NCI-H1092 (cell line): ENCODE measurements at places on chromosomes 6 and 20.
A peak's percentile ranks its signal among the peaks of the same experiment; 100 is the strongest.

DNA sequence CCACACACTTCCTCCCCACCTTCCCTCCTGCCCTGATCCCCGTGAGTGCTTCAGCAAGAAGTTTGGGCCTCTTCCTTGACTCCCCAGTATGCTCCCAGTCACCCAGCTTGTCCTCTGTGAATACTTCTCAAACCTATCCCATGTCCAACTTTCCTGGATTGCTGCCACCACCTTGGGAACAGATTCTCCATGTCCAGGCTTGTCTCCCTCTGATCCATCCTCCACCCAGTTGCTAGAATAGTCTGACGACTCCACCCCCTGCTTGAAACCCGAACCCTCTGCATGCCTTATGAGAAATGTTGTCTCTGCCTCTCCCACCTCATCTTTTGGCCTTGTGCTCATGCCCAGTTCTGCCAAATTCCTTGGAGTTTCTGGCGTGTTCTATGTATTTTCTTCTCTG, 108.0 kb downstream of the PPP1R14C start:
- DNase-seq: no peak

DNA sequence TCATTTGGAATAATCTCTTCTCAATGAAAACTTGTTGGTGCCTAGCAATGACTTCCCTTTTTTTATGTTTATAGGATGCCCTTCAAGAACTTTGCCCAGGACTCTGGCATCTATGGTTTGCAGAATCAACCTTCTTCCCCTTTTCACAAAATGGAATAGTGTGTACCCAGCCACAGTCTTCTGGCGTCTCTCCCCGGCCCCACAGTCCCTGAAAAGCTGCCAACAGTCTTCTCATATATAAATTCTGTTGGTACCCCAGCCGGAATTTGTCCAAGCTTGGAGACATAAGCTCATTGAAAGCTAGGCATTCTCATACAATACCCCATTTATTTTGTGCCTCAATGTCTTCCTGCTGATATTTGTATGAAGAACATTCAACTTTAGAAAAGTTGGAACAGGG, 26.4 kb upstream of the MCM3 start:
- no peak for DNase-seq

DNA sequence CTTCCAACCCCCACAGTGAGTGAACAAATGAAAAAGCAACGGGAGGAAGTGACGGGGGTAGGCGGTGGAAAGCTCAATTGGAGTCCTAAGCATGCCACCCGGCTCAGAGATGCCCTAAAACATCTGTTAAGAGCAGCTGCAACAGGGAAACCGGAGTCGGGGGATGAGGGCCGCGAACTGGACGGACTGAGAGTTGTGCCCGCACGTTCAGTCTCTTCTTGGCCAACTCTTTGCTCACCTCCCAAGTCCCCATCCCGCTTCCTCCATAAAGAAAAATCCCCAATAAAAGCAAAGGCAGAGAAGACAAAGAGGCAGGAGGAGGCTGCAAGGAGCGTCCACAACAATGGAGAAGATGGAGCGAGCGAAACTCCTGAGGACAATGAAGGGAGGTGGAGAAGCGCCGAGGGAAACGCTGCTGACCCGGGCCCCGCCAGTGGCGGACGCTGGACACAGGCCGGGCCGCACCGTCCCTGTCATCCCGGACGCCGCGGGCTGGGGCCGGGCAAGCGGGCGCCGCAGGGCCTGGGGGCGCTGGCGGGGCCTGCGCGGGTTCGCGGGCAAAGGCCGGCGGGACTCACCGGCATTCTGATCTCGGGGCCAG, 600 bp downstream of the SEC63 start:
- DNase-seq: peak; percentile 7

DNA sequence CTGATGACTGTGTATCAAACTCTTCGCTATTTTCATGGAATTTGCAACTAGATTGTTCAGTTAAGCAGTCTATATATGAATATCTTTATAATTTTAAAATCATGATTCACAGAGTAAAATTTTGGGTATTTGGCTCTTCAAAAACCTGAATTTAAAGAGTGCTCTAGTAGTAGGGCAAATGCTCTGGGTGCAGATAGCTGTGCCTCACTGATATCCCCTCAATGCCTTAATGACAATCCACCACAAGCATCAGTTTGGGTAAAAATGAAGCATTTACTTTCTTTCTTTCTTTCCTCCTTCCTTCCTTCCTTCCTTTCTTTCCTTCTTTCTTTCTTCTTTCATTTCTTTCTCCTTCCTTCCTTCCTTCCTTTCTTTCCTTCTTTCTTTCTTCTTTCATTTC, 239.7 kb downstream of the ADGRB3 start:
- no peak for DNase-seq

DNA sequence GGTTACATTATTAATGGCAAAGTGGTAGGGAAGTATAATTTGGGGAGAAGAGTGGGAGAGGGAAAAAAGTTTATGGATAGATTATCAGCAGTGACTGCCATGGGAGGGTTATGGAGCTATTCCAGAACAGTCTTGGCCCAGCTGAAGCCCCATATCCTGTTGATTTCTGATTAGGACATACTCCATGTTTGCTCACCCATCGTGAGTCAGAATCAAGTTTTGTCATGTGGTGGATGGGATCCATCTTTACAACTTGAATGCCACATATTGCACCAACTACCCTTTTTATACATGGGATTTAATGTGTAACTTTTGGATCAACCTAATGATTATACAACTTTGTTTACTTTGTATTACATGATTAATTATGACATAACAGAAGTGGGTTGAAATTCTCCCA, 217.0 kb downstream of the HAO1 start:
- no peak for DNase-seq

DNA sequence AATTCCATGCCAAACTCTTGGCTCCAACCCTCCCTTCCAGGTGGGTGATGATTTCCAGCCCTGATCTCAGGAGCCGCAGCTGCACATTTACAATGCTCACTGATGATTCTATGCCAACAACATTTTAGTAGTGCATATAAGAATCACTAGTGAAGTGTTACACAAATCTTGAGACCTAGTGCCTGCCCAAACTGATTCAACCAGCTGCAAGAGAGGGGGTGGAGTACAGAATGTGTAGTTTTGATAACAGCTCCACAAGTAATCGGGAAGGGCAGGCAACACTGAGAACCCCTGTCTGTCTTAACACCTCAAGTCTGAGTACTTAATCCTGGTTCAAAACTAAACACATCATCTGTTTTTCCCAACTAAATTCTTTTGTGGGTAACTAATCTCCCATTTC, 91.7 kb downstream of the PRDM1 start:
- DNase-seq: no peak

GRCh38 chr20:19975901-19976300, 41.3 kb upstream of the NAA20 start:
- no peak for DNase-seq

DNA sequence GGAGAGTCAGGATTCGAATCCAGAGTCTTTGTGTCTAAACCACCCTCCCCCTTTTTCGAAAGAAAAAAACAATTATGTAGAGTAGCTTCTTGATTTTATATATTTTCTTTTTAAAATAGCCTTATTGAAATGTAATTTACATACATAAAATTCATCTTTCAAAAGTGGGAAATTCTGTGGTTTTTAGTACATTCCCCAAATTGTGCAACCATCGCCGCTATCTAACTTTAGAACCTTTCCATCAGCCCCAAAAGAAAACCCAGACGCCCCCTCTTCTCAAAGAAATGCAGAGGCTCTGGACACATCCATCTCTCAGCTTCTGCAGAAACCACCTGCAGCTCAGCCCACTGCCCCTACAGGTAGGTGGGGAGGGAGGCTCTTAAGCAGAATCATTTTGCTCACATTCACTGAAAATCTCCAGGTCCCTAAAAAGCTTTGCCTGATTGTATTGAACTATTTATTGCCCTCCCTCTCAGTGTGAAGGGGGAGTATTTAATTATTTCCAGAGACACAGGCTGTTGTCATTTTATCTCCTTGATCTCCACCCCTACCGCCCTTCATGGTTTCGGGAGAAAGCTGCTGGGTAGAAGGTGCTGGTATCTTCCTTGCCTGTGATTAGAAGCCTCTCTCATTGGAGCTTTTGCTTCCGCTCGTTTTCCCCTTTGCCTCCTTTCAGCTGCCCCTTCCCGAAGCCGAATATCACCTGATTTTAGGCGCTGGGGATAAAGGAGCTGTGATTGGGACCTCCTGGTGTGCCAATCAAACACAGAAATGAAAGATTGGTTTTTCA, 68.7 kb upstream of the KCNG1 start:
- no peak for DNase-seq

DNA sequence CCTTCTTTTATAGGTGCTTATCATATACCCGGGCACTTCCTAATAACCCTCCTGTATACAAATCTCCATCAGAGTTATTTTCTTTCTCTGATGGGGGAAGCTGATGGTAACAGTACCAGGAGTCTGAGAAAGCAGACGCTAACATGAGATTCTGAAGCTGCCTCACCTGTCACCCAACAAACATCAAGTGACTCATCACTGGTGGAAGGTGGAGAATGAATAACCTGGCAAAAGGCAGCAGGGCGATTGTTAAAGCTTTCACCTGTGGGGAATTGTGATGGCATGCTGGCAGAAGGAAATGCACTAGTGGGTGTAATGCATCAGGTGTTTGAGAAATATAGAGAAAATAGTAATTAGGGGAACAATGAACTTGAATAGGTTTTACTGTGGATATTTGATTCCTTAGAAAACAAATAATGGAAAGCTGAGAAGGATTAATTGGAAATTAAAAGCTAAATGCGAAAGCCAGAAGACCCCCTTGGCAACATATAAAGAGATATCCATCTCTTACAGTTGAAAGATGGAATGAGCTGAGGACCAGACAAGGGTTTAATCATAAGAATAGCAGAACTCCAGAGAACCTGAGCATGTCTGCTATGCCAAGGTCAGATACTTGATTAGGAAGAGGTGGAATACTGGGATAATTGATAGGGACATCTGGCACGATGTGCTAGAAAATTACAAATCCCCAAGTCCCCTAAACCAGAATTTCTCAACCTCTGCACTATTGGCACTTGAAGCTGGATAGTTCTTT, 517.1 kb downstream of the PKHD1 start:
- no peak for DNase-seq

- no peak for DNase-seq
Observed at GRCh38 chr6:41778895-41779294, 805 bp downstream of the FRS3 start.

DNA sequence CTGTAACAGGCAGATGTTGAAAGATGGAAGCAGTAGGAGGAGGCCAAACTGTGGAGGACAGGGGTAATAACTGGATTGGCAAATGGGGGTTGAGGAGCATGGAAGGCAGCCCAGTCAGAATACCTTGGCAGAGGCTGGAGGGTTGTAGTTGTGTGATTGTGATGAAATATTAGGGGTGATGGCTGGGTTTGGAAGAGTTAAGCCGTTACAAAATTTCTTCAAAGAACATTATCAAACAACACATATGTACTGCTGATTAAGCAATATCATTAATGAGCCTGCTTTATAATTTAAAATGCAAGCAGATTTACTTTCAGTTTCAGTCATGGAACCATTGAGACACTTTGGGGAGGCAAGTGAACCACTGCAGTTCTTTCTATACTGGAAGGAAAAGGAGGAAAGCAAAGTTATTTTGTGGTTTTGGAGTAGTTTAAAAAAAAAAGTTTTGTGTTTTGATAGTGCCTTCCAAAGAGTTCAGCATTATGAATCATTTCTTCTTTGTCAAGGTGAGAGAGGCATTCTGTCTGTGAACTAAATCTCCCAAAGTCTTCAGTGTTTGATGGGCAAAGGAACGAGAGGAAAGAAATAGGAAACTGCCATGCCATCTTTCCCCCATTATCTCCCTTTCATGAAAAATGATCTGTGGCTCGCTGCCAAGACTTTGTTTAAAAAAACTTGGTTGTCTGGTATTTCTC, 20.7 kb downstream of the FOXO3 start:
- DNase-seq: no peak

- no peak for DNase-seq
Observed at GRCh38 chr6:110282412-110282811, 75.7 kb downstream of the METTL24 start.

GRCh38 chr6:74259981-74260380, 564.0 kb downstream of the CD109 start:
- no peak for DNase-seq

- DNase-seq: no peak
Observed at GRCh38 chr6:38043259-38043753, 223.8 kb downstream of the ZFAND3 start.

DNA sequence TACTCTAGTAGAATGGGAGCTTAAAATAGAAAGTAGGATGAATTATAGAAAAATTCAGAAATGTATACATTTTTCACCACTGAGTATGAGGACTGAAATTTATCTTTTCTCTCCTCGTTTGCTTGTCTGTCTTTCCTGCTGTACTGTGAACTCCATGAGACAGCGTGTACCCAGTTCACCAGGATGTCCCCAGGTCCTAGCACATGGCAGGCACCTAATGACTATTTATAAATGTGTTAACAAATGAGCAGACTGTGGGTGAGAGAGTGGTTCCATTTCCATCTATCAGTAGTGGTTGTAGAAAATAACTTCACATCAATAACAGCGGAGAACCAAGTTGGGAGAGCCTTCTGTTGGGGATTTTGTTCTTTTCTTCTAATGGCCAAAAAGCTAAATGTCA, 106.3 kb downstream of the NUS1 start:
- DNase-seq: no peak

GRCh38 chr6:91299544-91300491, 712.9 kb upstream of the MAP3K7 start:
- DNase-seq: no peak

GRCh38 chr6:63321821-63322220, 2.0 kb upstream of the LGSN start:
- no peak for DNase-seq

GRCh38 chr6:134651519-134651918, 298.4 kb downstream of the ALDH8A1 start:
- no peak for DNase-seq

DNA sequence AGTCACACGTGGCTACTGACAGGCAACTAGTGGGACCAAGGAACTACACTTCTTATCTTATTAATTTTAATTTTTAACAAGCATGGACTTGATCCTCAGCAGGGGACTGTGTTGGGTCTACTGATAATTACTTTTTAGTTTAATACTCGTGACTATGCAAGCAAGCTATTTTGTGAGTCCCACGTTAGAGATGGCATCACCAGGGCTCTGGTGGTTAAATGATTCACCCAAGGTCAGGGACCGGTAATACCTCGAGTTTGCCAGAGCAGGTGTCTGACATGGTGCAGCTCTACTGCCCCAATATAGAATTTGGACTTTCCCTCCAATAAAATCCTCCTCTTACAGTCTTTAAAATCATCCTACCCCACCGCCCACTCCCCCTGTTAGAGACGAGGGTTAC, 98.6 kb upstream of the RIN2 start:
- DNase-seq: no peak
